H9 (cell line): ENCODE measurements at places on chromosomes 4 and X. TPM values are rescaled to one million over a fixed set of nuclear protein-coding genes. Genes with fewer than 3 reads are reported as not detected.

GRCh38 chr4:108731006-108731405, 31.8 kb downstream of the ETNPPL start:
- no peak overlapping the region for H3K4me3 ChIP-seq
- peaks cover 17% of the 10 kb centered on the region for H3K36me3 ChIP-seq
- H3K4me1 ChIP-seq, result no peaks in the 10 kb centered on the region
- no peaks in the 10 kb centered on the region for H3K27me3 ChIP-seq

DNA sequence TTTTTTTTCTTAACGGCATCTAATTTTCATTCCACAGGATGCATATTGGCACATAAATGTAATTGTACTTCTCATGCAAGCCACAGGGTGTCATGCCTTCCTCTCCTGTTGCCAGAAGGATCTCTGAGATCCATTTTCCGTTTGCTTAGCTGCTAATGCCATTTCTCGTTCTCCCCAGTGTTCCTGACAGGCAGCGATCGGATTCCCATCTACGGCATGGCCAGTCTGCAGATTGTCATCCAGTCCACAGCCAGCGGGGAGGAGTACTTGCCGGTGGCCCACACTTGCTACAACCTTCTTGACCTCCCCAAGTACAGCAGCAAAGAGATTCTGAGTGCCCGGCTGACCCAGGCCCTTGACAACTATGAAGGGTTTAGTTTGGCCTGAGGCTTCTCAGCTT, 8.9 kb upstream of the NAP1L5 start:
- no peaks in the 10 kb centered on the region for H3K27me3 ChIP-seq
- H3K4me3 ChIP-seq, result no peak overlapping the region
- H3K4me1 ChIP-seq, result no peaks in the 10 kb centered on the region
- DNase-seq, result no peak
- no peak overlapping the region for H3K27ac ChIP-seq

GRCh38 chr4:43742083-43742482, 706.5 kb downstream of the KCTD8 start:
- no peak overlapping the region for H3K27ac ChIP-seq
- H3K36me3 ChIP-seq, result no peaks in the 10 kb centered on the region

DNA sequence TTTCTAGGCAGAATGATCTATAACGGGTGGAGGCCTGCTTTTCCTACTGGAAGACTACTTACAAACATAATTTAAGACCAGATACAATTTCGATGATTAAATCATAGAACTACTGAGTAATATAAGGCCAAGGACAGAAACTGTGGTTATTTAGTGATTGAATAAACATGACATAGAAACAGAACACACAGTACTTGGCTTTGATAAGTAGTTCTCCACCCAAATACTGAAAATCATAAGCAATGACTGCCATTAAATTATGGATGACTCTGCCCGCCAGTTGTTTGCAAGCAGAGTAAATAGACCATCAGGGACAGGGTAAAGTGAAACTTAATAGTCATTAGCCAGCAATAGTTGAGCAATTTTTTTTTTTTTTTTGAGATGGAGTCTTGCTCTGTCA, 17.2 kb upstream of the SMIM14 start:
- H3K4me3 ChIP-seq, result no peak overlapping the region
- no peaks in the 10 kb centered on the region for H3K27me3 ChIP-seq
- H3K4me1 ChIP-seq, result no peaks in the 10 kb centered on the region
- no peak for DNase-seq

- no peak within 1 kb of the TSS for H3K27ac ChIP-seq
- H3K36me3 ChIP-seq, result peaks cover 4% of the 10 kb centered on the region
- H3K4me3 ChIP-seq, result peak within 1 kb of the TSS; percentile 66
- no peaks in the 10 kb centered on the region; the same call in 1 of the 2 replicates for H3K4me1 ChIP-seq
- H3K27me3 ChIP-seq, result no peaks in the 10 kb centered on the region
Observed at GRCh38 chrX:44343412-44344141, at the start of gene EFHC2. Gene EFHC2 (minus strand): TSS chrX:44343672. CDS start chrX:44343588, 84 bp downstream.

- DNase-seq, result no peak
- no peak overlapping the region for H3K4me3 ChIP-seq
- no peak overlapping the region for H3K27ac ChIP-seq
- H3K36me3 ChIP-seq, result no peaks in the 10 kb centered on the region
- H3K27me3 ChIP-seq, result no peaks in the 10 kb centered on the region
- no peaks in the 10 kb centered on the region for H3K4me1 ChIP-seq
Observed at GRCh38 chr4:8261851-8262535, 7.6 kb upstream of the HTRA3 start.

DNA sequence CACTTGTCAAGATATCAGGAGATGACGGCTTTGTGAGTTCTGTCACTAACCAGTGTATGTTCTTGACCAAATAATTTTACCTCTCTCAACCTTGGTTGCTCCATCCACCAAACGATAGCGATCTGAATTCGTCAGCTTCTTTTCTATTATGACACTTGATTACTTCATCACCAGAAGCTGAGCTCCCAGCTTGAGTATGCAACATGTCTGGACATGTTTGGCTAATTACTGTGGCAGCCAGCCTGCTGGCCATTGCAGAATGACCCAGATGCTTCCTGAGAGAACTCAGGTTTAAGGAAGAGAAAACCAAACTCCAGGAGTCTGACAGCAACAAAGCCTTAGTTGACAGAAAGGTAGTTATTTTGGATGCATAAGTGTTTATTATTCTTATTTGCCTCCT, 46.4 kb upstream of the PARM1 start:
- no peaks in the 10 kb centered on the region for H3K27me3 ChIP-seq
- no peak for DNase-seq
- no peaks in the 10 kb centered on the region for H3K36me3 ChIP-seq
- no peaks in the 10 kb centered on the region; the same call in 1 of the 2 replicates for H3K4me1 ChIP-seq
- no peak overlapping the region for H3K4me3 ChIP-seq
- no peak overlapping the region for H3K27ac ChIP-seq

DNA sequence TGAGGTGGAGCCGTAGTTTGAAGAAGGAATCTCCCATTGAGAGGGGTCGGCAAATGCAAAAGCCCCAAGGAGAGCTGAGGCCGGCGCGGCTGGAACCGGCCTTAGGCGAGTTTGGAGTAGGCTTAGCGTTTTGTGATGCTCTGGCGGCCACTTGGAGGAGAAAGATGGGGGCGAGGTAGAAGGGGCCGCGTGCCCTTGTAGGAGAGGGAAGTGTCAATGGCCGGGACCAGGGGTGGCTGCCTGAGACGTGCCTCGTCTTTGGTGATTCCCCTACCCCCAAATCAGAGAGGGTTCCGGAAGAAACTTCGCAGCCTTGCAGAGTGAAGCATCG, 11.7 kb downstream of the MSX1 start:
- H3K27me3 ChIP-seq, result peaks cover 95% of the 10 kb centered on the region
- no peak overlapping the region for H3K27ac ChIP-seq
- H3K4me1 ChIP-seq, result no peaks in the 10 kb centered on the region
- H3K4me3 ChIP-seq, result peak overlapping the region; percentile 72
- H3K36me3 ChIP-seq, result no peaks in the 10 kb centered on the region

- no peak overlapping the region for H3K4me3 ChIP-seq
- H3K4me1 ChIP-seq, result no peaks in the 10 kb centered on the region
- no peaks in the 10 kb centered on the region for H3K36me3 ChIP-seq
- no peaks in the 10 kb centered on the region for H3K27me3 ChIP-seq
- H3K27ac ChIP-seq, result no peak overlapping the region
Observed at GRCh38 chr4:151862766-151863165, 102.0 kb upstream of the GATB start.

GRCh38 chr4:184448141-184448540, 26.2 kb downstream of the IRF2 start:
- H3K27me3 ChIP-seq, result no peaks in the 10 kb centered on the region
- H3K27ac ChIP-seq, result peak overlapping the region; percentile 27
- H3K4me3 ChIP-seq, result no peak overlapping the region

GRCh38 chr4:78129383-78130108, 72.4 kb downstream of the FRAS1 start:
- H3K4me3 ChIP-seq, result no peak overlapping the region
- peaks cover 19% of the 10 kb centered on the region for H3K36me3 ChIP-seq
- no peak for DNase-seq
- H3K4me1 ChIP-seq, result peaks cover 8% of the 10 kb centered on the region
- H3K27ac ChIP-seq, result no peak overlapping the region

DNA sequence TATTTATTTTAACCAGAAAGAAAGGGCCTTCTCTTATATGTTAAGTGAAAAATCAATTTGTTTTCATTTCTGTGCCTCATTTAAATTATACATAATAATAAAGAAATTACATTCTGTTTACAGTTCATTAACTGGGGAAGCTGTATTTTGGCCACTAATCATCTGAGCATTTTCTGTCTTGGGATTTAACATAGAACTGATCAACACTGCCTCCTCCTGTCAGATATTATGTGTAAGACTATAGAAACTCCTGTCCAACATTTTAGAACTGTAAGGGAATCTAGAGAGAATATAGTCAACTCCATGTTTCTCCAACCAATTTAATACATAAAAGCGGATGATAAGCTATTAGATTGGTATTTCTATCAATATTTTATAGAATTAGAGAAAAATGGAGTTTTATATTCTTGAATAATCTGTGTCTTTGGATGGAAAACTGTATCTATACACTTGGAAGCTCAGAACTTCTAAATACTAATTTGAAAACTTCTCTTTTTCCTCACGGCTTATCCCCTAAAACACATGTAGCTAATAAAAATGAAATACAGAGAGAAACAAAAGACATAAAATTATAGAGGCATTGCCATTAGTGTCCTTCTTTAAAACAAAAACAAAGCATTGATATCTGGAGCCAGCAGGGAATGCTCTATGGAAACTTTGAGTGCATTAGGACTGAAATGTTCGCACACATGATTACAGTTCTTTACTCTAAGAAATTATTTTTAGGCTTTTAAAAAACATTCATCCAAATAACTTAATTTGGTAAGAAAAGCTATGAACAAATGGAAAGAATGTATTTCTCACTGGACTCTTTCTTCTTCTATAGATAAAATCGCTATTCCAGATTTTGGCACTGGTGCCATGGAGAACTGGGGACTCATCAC, 33.1 kb downstream of the ENPEP start:
- H3K27ac ChIP-seq, result no peak overlapping the region
- no peaks in the 10 kb centered on the region for H3K27me3 ChIP-seq
- no peaks in the 10 kb centered on the region for H3K36me3 ChIP-seq
- no peaks in the 10 kb centered on the region for H3K4me1 ChIP-seq

DNA sequence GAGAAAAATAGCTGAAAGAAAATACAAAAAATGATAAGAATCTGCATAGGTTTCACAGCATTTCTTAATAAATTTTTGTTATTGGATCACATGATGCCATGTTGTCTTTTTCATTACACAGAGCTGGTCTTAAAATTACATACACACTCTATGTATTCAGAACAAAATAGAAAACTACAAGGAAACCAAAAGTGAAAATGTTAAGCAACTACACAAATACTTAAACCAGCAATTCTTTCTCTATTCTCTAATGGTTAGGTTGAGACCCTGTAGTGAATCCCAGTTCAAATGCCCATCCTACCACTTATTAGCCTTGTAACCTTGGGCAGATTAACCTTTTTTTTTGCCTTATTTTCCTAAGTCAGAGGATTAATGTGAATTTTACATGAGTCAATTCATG, 2311.2 kb downstream of the PCDH7 start:
- no peaks in the 10 kb centered on the region for H3K27me3 ChIP-seq
- H3K4me1 ChIP-seq, result no peaks in the 10 kb centered on the region
- H3K36me3 ChIP-seq, result no peaks in the 10 kb centered on the region

DNA sequence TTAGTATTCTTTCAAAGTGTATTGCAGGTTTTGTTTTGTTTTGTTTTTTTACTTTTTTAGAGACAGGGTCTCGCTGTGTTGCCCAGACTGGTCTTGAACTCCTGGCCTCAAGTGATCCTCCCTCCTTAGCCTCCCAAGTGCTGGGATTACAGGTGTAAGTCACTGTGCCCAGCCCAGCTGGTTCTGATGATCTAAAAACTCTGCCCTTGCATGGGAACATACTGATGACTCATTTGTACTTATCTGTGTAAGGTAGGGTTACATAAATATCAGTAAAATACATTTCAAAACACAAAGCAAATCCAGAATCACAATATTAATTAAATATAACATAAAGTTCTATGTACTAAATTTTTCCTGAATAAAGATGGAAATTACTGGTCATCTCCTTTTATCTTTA, 7.4 kb upstream of the SLC9B1 start:
- no peaks in the 10 kb centered on the region for H3K27me3 ChIP-seq
- no peaks in the 10 kb centered on the region for H3K36me3 ChIP-seq
- no peak overlapping the region for H3K27ac ChIP-seq

DNA sequence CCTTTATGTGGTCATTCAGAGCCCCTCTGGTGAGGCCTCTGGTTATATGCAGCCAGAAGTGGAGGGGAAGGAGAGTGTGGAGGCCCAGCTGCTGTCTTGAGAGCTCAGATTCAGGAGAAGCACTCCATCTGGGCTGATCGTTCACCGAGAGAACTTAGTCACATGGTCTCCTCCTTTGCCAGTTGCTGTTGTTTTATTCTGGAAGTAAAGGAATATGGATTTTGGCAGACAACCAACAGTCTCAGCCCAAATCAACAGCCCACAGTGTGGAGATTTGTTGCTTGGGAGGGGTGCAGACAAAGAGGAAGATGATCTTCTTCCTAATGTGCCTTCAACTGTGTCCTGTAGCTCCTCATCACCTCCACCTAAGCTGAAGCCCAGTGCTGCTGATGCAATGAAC, 355.4 kb downstream of the ANK2 start:
- H3K27ac ChIP-seq, result no peak overlapping the region
- no peak for DNase-seq
- H3K36me3 ChIP-seq, result no peaks in the 10 kb centered on the region
- H3K4me3 ChIP-seq, result no peak overlapping the region
- no peaks in the 10 kb centered on the region for H3K27me3 ChIP-seq

GRCh38 chr4:42390622-42391354, 6.5 kb upstream of the SHISA3 start:
- no peaks in the 10 kb centered on the region for H3K4me1 ChIP-seq
- H3K4me3 ChIP-seq, result peak overlapping the region; percentile 6; the same call in 2 of the 3 replicates
- H3K27ac ChIP-seq, result no peak overlapping the region
- H3K27me3 ChIP-seq, result peaks cover 6% of the 10 kb centered on the region; the same call in 1 of the 2 replicates
- H3K36me3 ChIP-seq, result no peaks in the 10 kb centered on the region

GRCh38 chr4:169439244-169439643, 168.5 kb upstream of the SH3RF1 start:
- no peaks in the 10 kb centered on the region for H3K4me1 ChIP-seq
- H3K36me3 ChIP-seq, result peaks cover 6% of the 10 kb centered on the region; the same call in 2 of the 3 replicates
- no peaks in the 10 kb centered on the region for H3K27me3 ChIP-seq
- no peak overlapping the region for H3K4me3 ChIP-seq

RHOXF2B gene
- total RNA-seq, result not detected in 2 replicates

MAP7D2 gene
- total RNA-seq, result 1.9 and 2.4 TPM in 2 replicates

NPFFR2 gene
- 7.3 and 8.0 TPM in 2 replicates for total RNA-seq

JCHAIN gene
- total RNA-seq, result not detected in 2 replicates

GYG2 gene
- total RNA-seq, result 95.9 and 99.9 TPM in 2 replicates

SHOX gene
- 0.18 and 0.24 TPM in 2 replicates for total RNA-seq

TMSB15A gene
- 66.4 and 69.2 TPM in 2 replicates for total RNA-seq

ADAM29 gene
- not detected in 2 replicates for total RNA-seq

FGFBP2 gene
- total RNA-seq, result not detected in 2 replicates

AFF2 gene
- 14.6 and 15.7 TPM in 2 replicates for total RNA-seq
